Tibial nerve (tissue), 4 donors: ENCODE measurements at places on chromosomes 4 and X.

DNA sequence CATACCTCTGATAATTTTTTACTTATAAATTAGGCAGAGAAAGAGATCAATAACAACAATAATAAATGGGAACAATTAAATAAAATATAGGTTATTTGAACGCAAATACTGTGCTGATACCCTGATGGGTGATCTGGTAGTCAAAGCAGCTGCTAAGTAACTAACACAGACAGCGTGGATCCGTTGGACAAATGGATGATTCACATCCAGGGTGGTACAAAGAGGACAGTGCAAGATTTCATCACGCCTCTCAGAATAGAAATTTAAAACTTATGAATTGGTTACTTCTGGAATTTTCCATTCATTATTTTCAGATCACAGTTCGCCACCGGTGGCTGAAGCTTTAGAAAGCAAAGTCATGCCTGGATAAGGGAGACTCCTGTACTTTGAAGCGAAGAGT is 1066.0 kb upstream of the ADGRL3 start:
- H3K36me3 ChIP-seq: no peaks in the 10 kb centered on the region
- H3K27ac ChIP-seq: no peak overlapping the region
- H3K27me3 ChIP-seq: no peaks in the 10 kb centered on the region
- no peak overlapping the region for H3K4me3 ChIP-seq
- no peak for DNase-seq

- no peak overlapping the region for H3K4me3 ChIP-seq
- no peaks in the 10 kb centered on the region for H3K27me3 ChIP-seq
- no peak overlapping the region for H3K27ac ChIP-seq
- peak; percentile 7 for DNase-seq
- no peaks in the 10 kb centered on the region for H3K36me3 ChIP-seq
- H3K4me1 ChIP-seq: no peaks in the 10 kb centered on the region
These were observed 111.7 kb upstream of the HPF1 start for GRCh38 chr4:169869490-169869889.

DNA sequence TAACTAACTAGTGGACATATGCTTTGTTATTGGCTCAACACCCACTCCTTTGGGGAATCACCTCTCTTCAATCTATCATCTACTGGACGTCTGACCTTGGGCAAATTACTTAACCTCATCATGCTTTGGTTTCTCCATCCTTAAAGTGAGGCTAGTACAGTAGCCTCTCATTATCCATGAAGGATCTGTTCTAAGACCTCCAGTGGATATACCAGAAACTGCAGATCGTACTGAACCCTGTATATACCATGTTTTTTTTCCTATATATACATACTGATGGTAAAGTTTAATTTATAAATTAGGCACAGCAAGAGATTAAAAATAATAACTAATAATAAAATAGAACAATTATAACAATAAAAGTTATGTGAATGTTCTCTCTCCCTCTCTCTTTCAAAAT is 56.2 kb downstream of the HMGB3 start:
- no peaks in the 10 kb centered on the region for H3K36me3 ChIP-seq
- H3K27me3 ChIP-seq: no peaks in the 10 kb centered on the region
- DNase-seq: no peak
- H3K4me1 ChIP-seq: no peaks in the 10 kb centered on the region

GRCh38 chrX:32842053-32842452 is 369.3 kb downstream of the DMD start:
- H3K36me3 ChIP-seq: no peaks in the 10 kb centered on the region
- H3K27ac ChIP-seq: no peak overlapping the region
- H3K4me1 ChIP-seq: no peaks in the 10 kb centered on the region
- no peak for DNase-seq
- no peak overlapping the region for H3K4me3 ChIP-seq
- no peaks in the 10 kb centered on the region for H3K27me3 ChIP-seq

DNA sequence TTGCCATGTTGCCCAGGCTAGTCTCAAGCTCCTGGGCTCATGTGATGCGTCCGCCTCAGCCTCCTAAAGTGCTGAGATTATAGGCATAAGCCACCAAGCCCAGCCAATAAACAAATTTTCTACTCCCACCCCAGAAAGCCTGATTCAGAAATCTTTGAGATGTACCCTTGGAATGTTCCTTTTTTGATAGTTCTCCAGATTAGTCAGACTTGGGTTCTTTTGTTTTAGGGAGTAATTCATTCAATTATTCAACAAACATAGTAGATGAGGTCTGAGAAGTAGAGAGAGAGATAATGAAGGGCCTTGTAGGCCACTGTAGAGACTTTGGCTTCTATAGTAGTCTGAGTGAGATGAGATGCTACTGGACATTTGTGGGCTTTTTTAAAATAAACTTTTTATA is 27.8 kb downstream of the RP2 start:
- H3K27ac ChIP-seq: no peak overlapping the region
- no peaks in the 10 kb centered on the region for H3K27me3 ChIP-seq
- H3K36me3 ChIP-seq: no peaks in the 10 kb centered on the region

- no peak overlapping the region for H3K27ac ChIP-seq
- no peaks in the 10 kb centered on the region for H3K27me3 ChIP-seq
- no peak for DNase-seq
- H3K4me1 ChIP-seq: no peaks in the 10 kb centered on the region
- H3K4me3 ChIP-seq: no peak overlapping the region
- no peaks in the 10 kb centered on the region for H3K36me3 ChIP-seq
These were observed 228.7 kb downstream of the OPHN1 start for GRCh38 chrX:68204521-68205038.

- peaks cover 14% of the 10 kb centered on the region for H3K4me1 ChIP-seq
- H3K27ac ChIP-seq: no peak overlapping the region
- no peaks in the 10 kb centered on the region for H3K36me3 ChIP-seq
- H3K27me3 ChIP-seq: no peaks in the 10 kb centered on the region
- no peak overlapping the region for H3K4me3 ChIP-seq
- no peak for DNase-seq
These were observed 23.0 kb downstream of the GALNT7 start for GRCh38 chr4:173191623-173192041.
